ENCODE measurements at places on chromosomes 6 and 20.

- no peak for DNase-seq
Measured at GRCh38 chr20:50533061-50533460, 22.9 kb downstream of the PTPN1 start.

DNA sequence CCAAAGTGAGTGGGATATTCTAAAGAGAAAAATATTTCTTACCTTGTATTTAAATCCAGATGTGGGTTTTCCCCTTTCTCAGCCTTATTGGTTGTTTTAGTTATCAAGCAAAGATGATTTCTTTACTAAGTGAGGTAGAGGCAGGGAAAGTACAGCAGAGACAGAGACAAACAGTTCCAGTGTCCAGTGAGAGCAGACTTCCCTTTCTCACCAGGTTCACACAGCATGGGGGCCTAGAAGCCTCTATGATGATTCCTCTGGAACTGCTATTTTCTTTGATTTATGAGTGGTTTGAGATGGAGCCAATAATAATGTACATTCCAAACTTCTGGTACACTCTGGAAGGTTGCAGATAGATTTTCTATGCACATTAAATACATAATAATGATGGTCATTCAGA lies 234.0 kb upstream of the MARCKS start:
- DNase-seq = no peak

DNA sequence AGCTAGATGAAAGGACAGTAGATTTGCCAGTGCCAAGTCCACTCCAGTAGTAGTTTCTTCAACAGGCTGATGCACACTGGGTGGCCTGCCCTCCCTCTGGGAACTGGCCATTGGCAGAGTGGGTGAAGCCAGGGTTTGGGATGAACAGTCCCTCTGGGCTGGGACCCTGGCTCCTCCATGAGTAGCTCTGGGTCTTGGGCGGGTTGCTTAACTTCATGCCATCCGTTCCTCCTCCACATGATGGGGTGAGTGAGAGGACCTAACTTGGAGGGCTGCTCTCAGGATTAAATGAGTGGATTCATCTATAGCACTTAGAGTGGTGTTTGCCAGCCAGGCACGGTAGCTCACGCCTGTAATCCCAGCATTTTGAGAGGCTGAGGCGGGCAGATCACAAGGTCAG lies 47.2 kb downstream of the PLAGL2 start:
- DNase-seq = no peak

DNA sequence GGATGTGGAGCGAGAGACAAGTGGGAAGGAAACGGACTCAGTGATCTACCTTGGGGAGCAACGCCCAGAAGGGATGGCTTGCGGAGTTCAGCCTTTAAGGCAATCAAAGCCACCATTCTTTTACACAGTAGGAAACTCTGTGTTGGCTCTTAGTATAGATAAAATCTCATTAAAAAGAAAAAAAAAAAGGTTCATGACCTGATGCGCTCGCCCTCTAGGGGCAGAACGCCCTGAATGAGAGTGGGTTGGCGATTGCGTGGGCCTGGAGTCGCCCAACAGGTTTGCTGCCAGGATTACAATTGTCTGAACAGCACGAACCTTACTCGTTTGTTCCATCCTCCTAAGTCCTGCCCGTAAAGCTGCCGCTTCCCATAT lies 1.2 kb downstream of the TPD52L1 start:
- no peak for DNase-seq

DNA sequence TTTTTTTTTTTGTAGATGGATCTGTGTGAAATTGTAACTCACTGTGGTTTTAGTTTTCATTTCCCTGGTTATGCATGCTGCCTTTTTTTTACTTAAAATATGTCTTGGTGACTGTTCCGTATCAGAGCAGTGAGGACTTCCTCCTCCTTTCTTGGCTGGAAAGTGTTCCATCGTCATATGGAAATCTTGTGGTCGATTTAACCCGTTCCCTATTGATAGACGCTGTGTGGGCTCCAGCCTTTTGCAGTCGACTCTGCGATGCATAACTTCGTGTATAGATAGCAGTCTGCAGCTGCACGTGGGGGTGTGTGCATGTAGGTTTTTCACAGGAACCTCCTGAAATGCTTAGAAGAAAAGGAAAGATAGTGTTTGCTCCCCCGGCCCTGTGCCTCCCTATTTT lies 28.1 kb upstream of the PNPLA1 start:
- no peak for DNase-seq

DNA sequence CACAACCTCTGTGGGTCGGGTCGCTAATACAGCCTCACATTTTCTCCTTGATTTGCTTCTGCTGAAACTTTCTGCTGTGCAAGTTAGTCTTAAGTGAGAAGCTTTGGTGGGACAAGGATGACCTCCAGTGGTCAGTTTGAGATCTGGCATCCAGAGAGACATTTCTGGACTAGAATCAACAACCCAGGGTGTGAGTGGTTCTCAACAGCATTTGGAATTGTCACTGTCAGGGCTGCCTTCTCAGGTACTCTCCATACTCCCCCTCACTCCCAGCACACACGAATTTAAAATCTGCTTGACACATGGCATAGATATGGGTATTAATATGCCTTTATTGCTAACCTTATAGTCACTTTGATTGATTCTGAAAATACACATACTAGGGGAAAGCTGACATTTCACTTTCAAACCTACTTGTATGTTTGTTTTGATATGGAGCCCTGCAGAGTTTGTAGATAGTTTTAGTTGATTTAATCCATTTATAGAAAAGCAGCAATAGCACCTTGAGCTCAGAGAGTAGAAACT lies 13.2 kb downstream of the OTOR start:
- no peak for DNase-seq

DNA sequence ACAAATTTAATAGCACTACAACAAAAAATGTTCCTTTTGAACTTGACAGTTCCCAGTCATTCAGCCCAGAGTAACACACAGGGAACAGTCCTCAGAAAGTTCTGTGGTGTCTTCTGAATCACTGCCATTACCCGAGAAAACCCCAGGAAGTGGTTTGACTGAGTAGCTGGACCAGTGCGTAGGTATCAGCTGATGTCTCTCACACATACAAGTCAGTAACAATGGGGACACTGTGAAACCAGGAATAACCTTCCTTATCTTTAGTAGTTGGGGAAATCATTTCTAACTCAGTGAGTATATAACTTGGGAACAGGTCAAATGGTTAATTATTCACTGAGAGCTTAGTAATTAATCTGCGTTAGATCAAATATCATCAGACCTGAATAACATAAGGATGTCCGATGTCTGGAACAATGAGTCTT lies 73.1 kb downstream of the HIVEP2 start:
- no peak for DNase-seq

DNA sequence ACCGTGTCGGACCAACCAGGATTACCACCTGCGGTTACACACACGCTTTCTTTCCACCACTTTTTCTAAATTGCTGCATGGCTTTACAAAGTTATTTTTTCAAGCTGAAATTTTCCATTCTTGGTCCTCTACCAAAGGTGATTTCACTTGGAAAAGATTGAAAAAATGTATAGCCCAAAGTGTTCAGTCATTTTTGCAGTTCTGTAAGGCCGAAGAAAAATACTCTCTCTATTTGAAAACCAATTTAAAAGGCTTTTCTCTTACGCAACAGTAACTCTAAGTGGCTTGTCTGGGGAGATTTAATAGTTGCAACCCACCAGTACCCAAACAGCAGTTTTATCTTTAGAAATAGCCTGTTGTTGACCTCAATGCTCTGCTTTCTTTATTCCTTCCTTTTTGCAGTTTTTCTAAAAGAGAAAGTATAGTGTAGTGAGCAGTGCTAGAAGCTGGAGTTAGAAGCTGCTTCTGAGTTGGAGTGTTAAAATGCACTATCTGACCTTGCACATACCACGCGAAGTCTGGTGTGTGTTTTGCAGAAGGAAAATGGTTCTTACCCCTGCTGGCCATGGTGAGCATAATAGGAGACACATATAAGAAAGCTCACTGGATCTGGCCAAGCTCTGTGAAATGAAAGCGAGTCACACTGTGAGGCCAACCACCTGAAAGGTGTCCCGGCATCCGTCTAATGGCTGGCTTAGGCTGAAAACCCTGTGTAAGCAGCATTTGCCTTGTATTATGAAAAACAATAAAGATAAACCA lies 271.6 kb upstream of the PRND start:
- DNase-seq = no peak

DNA sequence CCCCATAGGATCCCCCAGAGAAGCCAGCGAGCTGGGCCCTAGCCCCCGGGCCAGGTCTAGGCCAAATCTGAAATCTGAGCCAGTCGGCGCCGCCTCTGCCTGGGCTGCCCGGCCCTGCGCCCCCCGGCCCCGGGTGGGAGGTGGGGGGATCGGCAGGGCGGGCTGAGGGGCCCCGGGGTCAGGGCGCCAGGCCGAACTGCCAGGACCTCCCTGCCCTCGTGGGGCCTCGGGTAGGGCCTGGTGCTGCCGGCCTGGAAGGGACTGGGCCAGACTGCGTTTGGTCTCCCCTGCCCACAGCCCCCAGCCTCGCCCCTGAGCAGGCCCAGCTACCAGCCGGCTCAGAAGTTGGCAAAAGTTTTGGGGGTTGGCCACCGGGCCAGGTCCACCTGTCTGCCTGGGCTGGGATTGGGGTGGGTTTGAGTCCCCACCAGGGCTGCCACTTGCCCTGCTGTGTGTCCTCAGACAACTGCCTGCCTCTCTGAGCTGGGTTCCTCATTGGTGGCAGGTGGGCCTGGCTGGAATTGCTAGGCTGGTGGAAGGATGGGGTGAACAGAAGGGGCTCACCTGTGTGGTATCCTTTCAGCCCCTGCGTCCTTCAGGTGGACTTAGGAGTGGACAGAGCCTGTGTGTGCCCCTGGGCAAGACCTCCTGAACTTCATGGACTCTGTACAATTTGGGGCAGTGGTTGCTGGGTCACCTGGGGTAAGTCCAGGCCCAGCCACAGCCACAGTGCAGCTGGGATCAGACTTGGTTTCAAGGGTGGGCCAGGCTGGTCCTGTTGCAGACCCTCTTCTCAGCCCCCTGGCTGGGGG lies 801 bp downstream of the SRC start:
- no peak for DNase-seq

- no peak for DNase-seq
Measured at GRCh38 chr6:151242420-151242861, 2.7 kb downstream of the AKAP12 start.

GRCh38 chr6:143707697-143708096 lies 29.9 kb downstream of the PHACTR2 start:
- DNase-seq = no peak

GRCh38 chr6:166052837-166053236 lies 114.8 kb downstream of the TBXT start:
- no peak for DNase-seq

Measured in right cardiac atrium (tissue), 5 donors.